Activated T-helper 17 cell treated with anti-CD3 and anti-CD28 coated beads, Interleukin-2, amount 50 U/mL, for 72 hours (primary cell): ENCODE measurements at places on chromosomes 6 and 20. TPM values are rescaled to one million over a fixed set of nuclear protein-coding genes. Genes with fewer than 3 reads are reported as not detected.
A peak's percentile ranks its signal among the peaks of the same experiment; 100 is the strongest.

CDH26 gene
- 2.6 TPM for total RNA-seq

SERINC1 gene
- total RNA-seq, result 47.7 TPM

PKIB gene
- total RNA-seq, result 1.1 TPM

ULBP2 gene
- not detected for total RNA-seq

OPN5 gene
- not detected for total RNA-seq

TBX18 gene
- not detected for total RNA-seq

FERMT1 gene
- total RNA-seq, result 0.13 TPM

- ATAC-seq, result no peak
These were observed 249.0 kb downstream of the UTRN start for GRCh38 chr6:144534180-144534579.

GRCh38 chr6:48315051-48315719 is 204.2 kb upstream of the PTCHD4 start:
- ATAC-seq, result no peak

DNA sequence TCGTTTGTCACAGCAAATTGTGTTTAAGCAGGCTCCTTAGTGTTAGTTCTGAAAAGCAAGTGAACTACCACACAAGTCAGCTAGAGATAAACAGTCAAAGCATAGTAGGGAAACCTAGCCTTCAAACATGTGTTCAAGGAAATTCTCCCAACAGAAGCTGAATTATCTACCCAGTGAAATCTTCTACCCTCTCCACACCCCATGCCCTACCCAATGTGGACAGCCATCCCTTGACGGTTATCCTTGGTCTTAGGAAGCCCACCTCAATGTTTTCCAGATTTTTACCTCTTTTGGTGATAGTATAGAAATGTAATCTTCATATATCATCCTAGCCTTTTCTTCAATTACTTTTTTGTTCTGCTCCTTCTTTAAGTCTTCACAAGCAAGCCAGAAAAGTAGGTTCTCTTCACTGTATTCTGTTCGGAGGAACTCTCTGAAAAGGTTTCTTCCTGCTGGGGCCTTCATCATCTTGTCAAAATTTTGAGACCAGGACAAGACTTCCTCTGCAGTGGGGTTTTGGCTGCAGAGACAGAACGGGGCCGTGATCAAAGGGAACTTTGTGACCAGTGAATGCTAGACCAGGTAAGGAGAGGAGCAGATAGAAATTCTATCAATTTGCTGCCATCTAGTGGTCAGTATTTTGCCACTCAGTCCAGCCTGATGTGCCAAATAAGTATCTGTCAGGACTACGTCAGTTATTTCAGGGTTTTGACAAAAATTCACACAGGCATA is 21.6 kb upstream of the MTRF1L start:
- peak; percentile 90 for ATAC-seq

GRCh38 chr6:134727081-134727480 is 222.8 kb downstream of the ALDH8A1 start:
- no peak for ATAC-seq

GRCh38 chr20:50675671-50676376 is 15.5 kb downstream of the RIPOR3 start:
- ATAC-seq, result no peak

- no peak for ATAC-seq
These were observed 1.2 kb downstream of the TCFL5 start for GRCh38 chr20:62860391-62860923.

- ATAC-seq, result no peak
These were observed 87.5 kb downstream of the MEI4 start for GRCh38 chr6:77740380-77740779.

- ATAC-seq, result no peak
These were observed 5.9 kb downstream of the FOXA2 start for GRCh38 chr20:22578221-22579118.

DNA sequence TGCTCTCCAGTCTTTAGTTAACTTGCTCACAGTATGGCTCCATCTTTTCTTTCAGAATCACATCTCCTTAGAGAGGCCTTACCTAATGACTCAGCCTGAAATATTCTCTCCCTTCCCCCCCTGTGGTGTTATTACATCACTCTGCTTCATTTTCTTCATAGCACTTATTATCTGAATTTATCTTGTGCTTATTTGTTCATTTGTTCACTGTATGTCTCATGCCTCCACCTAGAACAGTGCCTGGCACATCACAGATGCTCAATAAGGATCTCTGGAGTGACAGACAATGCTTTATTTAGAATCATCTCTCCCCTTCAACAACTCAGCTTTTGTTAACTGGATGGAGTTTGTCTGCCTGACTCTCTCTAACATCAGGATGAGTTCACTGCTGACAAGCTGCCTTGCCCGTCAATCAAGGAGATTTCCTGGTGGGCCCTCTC is 96.6 kb upstream of the MAN1A1 start:
- ATAC-seq, result peak; percentile 60

GRCh38 chr6:64081453-64081852 is 445.9 kb downstream of the PHF3 start:
- no peak for ATAC-seq

DNA sequence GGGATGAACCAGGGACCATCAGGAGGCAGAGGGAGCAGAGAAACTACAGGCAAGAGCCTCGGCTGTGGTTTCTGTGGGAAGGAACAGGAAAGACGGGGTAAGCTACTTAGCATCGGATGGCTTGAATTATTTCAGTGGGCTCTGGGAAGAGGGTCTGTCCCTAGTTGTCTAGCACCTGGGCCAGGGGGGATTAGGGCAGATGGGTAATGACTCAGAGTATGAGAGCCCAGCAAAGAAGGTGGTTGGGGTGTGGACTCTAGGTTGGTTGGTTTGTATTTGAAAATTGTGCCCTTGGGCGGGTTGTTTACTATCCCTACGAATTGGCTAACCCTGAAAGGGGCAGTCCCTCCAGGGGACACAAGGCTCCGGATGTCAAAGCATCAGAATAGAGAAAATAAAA is 148.5 kb upstream of the TAB2 start:
- peak; percentile 71 for ATAC-seq

GRCh38 chr6:21371061-21371460 is 222.5 kb upstream of the SOX4 start:
- ATAC-seq, result no peak

- ATAC-seq, result no peak
These were observed 9.1 kb downstream of the DYNLRB1 start for GRCh38 chr20:34525342-34525708.

DNA sequence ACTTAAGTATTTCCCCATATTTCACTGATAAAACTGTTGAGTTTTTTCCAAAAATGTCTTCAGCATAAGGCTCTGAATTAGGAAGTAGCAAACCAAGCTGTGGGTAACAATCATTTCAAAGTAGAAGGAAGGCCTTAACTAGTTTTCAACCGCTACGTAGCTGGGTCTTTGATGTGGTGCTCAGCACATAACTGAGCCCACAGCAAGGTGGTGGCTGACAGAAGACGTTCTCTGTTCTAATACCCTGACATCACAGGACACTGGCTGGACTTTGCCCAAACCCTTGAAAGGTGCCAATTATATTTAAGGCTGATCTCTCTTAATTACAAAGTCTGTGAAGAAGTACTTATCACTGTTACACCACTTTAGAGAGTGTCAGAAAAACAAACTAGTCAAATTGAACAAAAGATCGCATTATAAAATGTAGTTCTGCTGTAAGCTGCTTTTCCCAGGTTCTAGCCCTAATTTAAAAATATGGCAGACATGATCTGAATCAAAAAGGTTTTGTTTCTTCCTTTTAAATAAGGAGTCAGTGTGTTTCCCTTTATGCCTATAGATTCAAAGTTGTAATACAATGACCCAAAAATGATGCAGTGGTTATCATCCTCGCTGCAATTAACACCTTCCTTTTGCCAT is 26.7 kb downstream of the MAN1A1 start:
- peak; percentile 90 for ATAC-seq

GRCh38 chr6:70705772-70706171 is 38.1 kb downstream of the SMAP1 start:
- ATAC-seq, result no peak

GRCh38 chr20:49272654-49273053 is 5.2 kb downstream of the ZNFX1 start:
- no peak for ATAC-seq

DNA sequence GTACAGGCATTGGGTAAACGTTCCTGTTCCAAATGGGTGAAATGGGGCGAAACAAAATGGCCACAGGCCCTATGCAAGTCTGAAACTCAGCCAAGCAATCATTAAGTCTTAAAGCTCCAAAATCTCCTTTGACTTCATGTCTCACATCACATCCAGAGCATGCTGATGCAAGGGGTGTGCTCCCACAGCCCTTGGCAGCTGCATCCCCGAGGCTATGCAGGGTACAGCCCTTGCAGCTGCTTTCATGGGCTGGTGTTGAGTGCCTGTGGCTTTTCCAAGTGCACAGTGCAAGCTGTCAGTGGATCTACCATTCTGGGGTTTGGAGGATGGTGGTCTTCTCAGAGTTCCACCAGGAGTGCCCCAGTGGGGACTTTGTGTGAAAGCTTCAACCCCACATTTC is 270.0 kb upstream of the CDYL start:
- ATAC-seq, result no peak

GRCh38 chr20:26167499-26167898 is 470.8 kb upstream of the ZNF337 start:
- no peak for ATAC-seq

GRCh38 chr6:21270636-21271201 is 322.8 kb upstream of the SOX4 start:
- ATAC-seq, result no peak

GRCh38 chr6:138692978-138693909 is 80.3 kb upstream of the CCDC28A start:
- ATAC-seq, result peak; percentile 54

DNA sequence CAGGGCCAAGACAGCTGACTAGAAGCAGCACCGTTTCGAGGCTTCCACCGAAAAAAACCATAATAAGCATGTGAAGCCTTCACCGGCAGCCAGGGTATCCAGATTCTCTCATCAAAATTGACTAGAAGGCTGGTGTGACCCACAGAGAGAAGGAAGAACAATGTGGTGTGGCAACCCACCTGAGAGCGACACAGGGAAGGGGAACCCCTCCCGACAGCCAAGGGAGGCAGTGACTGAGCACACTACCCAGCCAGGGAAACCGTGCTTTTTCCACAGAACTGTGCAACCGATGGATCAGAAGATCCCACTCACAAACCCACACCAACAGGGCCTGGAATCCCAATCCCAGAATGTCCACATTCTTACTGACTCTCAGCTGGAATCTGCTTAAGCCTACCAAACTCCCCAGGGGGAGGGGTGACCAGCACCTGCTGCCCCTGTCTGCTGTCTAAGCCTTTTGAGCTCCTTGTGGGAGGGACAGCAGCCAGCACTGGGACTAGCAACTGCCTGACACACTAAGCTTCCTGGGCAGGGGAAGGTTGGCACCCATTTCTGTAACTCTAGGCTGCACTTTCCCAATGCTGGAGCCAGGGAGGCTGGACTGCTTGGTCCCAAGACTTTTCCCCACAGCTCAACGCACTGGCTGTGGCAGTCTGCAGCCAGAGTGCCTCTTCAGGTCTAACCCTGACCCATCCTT is 231.9 kb upstream of the FAM83B start:
- no peak for ATAC-seq

- ATAC-seq, result peak; percentile 2
These were observed 1.5 kb downstream of the ARID1B start for GRCh38 chr6:156778454-156779205.

DNA sequence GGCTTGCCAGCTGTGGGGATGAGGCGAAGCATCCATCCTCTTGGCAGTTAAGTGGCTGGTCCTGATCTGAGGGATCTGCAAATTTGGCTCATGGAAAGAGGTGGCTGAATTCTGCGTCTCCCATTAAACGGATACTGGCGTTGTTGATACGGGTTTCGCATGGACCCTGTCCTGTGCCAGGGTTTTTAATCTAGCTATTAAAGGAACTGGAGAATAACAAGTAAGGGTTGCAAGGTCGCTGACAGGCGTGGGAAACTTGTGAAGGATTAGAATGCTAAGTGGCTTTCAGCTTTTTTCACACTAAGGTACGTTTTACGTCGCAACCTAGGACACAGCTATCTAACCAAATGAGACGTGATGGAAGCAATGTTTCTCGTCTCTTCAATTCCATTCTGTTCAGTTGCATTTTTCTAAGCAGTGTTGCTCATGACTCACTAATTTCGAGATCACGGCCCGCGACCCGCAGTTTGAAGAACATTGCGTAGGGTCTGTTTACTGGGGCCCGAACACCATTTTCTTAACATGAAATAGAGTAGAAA is 852 bp downstream of the GMNN start:
- ATAC-seq, result peak; percentile 32

DNA sequence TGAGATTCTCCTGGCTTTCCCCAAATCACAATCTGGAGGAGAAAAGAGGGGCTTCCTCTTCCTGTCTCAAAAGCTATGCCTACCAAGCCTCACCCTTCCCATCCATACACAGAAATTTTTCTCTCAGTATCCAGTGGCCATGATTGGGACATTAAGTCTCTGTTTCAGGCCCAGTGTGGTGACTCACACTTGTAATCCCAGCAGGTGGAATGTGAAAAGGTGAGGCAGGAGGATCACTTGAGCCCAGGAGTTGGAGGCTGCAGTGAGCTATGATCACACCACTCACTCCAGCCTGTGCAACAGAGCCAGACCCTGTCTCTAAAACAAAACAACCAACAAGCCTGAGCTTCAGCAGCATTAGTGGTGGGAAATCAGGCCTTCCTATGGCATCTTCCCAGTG is 210.0 kb downstream of the OGFRL1 start:
- ATAC-seq, result no peak
